ENCODE measurements at places on chromosomes 11 and 22. TPM values are rescaled to one million over a fixed set of nuclear protein-coding genes. Genes with fewer than 3 reads are reported as not detected.

DNA sequence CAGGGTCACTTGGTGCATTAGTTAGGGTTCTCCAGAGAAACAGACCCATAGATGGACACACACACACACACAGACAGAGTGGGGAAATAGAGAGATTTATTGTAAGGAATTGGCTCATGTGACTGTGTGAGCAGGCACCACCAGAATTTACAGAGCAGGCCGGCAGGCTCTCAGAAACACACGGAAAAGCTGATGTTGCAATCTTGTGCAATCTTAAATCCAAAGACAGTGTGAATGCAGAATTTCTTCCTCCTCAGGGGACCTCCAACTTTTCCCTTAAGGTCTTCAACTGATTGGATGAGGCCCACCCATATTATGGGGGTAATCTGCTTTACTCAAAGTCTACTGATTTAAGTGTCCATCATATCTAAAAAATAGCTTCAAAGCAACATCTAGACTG is 49.8 kb downstream of the APIP start:
- DNase-seq, result no peak

DNA sequence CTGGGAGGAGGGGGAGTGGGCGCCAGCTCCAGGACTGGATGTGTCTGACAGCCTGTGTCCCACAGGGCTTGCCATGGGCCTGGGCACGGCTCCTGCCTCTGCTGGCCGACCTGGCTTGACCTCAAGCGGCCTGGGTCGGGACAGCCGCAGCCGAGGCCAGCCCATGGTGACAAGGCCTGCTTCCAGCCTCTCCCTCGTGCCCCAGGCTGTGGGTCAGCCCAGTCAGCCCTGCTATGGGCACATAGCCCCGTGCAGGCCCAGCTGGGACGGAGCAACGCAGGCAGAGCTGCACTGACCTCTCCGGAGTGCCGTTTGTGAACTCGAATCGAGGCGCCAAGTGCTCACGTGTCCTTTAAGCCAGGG is 17.9 kb downstream of the OSBPL5 start:
- no peak for DNase-seq

DNA sequence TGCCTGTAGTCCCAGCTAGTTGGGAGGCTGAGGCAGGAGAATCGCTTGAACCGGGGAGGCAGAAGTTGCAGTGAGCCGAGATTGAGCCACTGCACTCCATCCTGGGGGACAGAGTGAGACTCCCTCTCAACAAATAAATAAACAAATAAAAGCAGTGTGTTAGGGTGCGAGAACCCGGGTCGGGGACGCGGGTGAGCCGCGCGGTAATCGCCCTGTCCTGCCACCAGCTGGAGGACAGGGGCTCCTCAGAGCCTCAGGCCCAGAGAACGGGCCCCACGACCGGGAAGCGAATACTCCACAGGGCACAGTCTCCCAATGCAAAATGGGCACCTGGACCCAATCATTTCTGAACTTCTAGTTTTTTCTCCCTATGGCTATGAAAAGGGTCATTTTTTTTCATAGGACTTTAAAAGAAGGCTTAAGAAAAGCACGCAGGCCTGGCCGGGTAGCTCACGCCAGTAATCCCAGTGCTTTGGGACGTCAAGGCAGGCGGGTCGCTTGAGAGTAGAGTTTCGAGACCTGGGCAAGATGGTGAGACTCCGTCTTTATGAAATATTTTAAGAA is 744 bp upstream of the MCM5 start:
- DNase-seq, result peak; percentile 12

DNA sequence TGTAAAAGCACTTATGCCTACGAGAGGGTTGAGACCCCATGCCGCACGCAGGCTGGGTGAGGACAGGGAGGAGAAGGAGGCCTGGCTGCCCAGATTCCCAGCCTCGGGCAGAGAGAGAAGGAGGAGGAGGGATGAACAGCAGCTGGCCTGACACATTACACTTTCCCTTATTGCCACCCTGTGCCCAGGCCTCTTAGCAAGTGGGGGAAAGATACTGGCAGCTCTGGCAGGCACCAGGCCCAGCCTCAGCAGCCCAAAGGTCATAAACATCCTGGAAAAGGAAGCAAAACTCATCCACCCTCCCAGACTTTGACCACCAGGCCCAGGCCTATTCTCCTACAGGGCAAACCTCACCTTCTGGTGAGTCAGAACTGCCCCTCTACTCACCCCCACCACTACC is 4.7 kb downstream of the PLAAT3 start:
- DNase-seq, result peak; percentile 49

GRCh38 chr22:17888855-17889254 is 114.6 kb upstream of the BID start:
- DNase-seq, result no peak

- DNase-seq, result no peak
Observed at GRCh38 chr11:26849036-26849435, 127.2 kb upstream of the SLC5A12 start.

- DNase-seq, result peak; percentile 56
Observed at GRCh38 chr22:31944700-31945442, 536 bp downstream of the YWHAH start.

GRCh38 chr11:22473586-22473985 is 135.4 kb downstream of the SLC17A6 start:
- DNase-seq, result no peak

- DNase-seq, result no peak
Observed at GRCh38 chr11:76141901-76142588, 64.3 kb downstream of the WNT11 start.

DNA sequence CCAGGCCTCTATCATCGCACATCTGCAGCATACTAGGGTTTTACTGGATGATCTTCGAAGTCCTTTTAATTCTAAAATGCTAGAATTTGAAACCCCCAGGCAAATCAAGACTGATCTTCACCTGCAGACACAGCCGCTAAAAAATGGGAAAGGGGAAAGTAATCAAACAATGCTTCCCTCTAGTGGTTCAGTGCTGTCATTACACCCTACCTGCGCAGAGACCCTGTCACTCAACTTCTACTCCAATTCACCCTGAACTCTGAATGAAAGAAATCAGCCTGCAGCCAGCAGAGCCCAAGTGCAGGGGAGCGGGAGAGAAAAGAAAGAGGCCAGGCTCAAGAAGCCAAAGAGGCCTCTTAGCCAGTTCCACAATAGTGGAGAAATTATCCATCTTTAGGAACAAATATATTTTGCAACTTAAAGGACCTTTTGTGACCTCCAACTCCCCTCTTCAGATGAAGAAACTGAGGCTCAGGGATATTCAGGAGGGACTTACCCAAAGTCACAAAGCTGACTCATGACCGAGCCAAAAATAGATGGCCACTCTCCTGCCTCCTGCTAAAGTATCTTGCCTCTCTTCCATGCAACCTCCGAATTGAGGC is 33.0 kb downstream of the SERGEF start:
- peak; percentile 43 for DNase-seq

DNA sequence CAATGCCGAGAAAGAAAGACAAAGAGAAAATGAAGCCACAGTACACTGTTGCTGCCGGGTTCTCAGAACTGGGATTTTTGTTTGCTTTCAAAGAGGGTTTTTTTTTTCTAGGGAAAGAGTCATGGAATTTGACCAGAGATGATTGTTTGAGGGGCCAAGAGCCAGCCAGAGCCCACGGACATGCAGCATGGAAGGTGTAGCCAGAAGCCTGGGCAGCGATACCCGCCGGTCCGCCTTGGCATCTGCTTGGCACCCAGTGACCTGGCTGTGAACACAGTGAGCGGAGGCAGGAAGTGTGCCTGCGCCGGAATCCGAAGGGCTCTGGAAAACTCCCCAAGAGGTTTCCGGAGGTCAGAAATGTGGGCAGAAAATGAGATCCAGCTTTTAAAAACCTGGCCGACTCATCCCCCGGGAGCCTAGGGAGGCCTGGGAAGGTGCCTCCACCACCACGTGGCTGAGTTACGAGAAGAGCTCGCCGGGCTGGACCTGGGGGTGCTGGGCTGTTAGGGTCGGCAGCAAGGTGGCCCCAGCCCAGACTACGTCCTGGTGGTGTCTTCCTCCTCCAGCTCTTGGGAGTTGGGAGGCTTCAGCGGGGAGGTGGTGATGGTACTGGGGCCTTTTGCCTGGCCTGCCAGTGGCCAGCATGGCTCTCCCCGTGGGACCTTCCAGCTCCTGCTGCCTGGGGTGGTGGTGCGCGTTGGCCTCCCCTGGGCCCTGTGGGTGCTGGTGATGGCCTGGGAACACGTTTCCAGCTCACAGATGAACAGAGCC is 61.6 kb upstream of the PPARA start:
- DNase-seq, result no peak

GRCh38 chr11:16899708-16900303 is 114.4 kb downstream of the PLEKHA7 start:
- no peak for DNase-seq

- DNase-seq, result no peak
Observed at GRCh38 chr11:104146421-104146820, 17.5 kb downstream of the PDGFD start.

DNA sequence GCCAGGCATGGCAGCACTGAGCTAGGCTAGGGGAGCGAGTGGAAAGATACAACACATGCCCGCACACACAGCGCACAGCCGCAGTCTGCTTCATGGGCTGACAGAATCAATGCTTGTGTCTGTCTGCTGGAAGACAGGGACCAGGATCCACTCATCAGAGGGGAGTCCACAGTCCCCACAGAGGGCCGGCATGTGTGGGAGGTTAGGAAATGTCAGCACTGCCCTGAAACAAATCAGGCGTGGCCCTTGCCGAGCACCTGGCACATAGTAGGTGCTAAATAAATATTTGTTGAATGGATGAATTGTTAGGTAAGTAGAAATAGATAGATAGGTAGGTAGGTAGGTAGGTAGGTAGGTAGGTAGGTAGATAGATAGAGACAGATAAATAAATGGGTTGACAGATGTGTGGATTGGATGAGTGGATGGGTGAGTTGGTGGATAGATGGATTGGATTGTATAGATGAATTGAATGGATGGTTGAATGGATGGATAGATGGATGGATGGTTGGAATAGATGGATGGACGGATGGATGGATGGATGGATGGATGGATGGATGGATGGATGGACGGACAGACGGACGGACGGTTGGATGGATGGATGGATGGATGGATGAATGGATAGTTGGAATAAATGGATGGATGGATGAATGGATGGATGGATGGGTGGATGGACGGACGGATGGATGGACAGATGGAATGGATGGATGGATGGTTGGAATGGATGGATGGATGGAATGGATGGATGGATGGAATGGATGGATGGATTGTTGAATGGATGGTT is 3.3 kb downstream of the SLC22A12 start:
- no peak for DNase-seq

GRCh38 chr22:47195156-47195483 is 432.7 kb downstream of the TBC1D22A start:
- no peak for DNase-seq

GRCh38 chr22:25714739-25715138 is 27.2 kb upstream of the MYO18B start:
- no peak for DNase-seq

GRCh38 chr11:123519055-123519796 is 89.2 kb downstream of the GRAMD1B start:
- DNase-seq, result no peak

- DNase-seq, result peak; percentile 94
Observed at GRCh38 chr22:50341977-50342650, 1.0 kb upstream of the PPP6R2 start.

DNA sequence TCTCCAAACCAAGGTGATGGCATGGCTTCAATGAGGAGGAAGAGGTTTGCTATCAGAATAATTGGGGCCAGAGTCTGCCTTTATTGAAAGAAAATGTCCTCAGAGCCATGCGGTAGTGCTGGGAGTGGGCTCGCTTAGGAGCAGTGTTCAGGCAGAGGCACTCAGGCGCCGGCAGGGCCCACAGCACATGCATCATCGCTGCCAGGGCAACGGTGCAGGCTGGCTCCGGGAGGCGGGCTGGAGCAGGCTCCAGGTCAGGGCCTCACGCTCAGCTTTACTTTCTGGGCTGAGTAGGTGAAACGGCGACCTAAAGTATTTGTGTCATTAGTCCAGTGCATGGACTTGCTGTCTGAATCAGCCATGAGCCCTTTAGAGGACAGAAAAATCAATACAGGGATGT is 169.9 kb upstream of the CCDC90B start:
- no peak for DNase-seq

- no peak for DNase-seq
Observed at GRCh38 chr11:104191124-104191523, 27.2 kb upstream of the PDGFD start.

DNA sequence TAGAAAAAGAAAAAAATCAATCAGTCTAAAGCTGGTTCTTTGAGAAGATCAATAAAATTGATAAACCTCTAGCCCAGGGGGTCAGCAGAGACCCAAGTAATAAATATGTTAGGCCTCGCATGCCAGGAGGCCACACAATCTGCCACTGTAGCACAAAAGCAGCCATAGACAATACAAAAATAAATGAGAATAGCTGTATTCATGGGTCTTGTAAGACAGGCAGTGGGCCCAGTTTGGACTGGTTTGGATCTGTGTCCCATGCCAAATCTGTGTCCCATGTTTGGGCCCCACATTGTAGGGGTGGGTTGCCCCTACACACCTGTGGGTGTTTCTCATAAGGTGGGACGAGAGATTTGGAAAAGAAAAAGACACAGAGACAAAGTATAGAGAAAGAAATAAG is 6.6 kb upstream of the PLAAT4 start:
- DNase-seq, result no peak

DNA sequence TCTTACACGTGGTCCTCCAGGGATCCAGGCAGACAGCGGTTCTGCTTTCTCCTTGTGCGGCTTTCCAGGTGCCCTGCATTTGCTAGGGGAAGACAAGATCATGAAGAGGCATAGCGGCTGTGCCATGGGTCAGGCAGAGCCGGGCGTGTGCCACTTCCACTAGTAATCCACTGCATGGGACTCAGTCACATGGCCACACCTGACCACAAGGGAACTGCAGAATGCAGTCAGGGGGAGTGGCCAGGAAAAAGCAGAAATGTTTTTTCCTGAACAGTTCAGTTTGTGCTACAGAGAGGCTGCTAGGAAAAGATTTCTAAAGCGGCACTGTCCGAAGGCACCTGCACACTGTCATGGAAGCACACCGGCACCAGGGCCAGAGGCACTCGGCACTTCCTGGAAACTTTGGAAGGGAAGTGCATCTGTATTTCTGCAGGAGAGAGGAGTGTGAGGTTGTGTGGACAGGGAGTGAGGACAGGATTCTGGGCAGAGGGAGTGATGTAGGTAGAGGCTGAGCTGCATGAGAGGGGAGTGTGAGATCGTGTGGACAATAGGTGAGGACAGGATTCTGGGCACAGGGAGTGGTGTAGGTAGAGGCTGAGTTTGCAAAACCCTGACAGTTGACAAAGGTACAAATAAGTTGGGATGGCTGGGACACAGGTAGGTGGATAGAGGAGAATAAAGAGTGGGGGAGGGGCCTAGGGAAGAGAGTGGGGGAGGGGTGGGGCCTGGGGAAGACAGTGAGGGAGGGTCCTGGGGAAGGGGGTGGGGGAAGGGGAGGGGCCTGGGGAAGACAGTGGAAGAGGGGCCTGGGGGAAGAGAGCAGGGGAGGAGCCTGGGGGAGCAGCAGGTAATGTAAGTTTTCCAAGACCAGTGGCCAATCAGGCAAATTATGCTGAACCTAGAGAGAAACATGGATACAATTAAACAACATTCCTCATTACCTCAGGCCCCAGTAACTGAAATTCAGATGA is 1436.3 kb downstream of the TBC1D22A start:
- DNase-seq, result no peak

TTC9C gene
- 36.7 TPM for total RNA-seq

HTR3A gene
- not detected for total RNA-seq

CABP4 gene
- total RNA-seq, result 25.4 TPM

PRDX5 gene
- 165 TPM for total RNA-seq

PDE3B gene
- total RNA-seq, result 4.6 TPM

NAALADL1 gene
- total RNA-seq, result not detected

ZNF280B gene
- 4.6 TPM for total RNA-seq

PANX3 gene
- not detected for total RNA-seq

TMEM121B gene
- total RNA-seq, result 0.42 TPM

FOLH1 gene
- 0.81 TPM for total RNA-seq

KRTAP5-7 gene
- total RNA-seq, result not detected

SCGB2A2 gene
- total RNA-seq, result not detected

SLC35F2 gene
- total RNA-seq, result 24.4 TPM

FGF4 gene
- not detected for total RNA-seq

CWC15 gene
- 38.8 TPM for total RNA-seq

SLC5A12 gene
- not detected for total RNA-seq
